ENCODE measurements at places on chromosomes 13 and 19.
A peak's percentile ranks its signal among the peaks of the same experiment; 100 is the strongest.

GRCh38 chr13:46698014-46698413, 98.9 kb downstream of the ESD start:
- DNase-seq = no peak

GRCh38 chr19:49347835-49348234, 12.6 kb downstream of the CD37 start:
- DNase-seq = no peak

GRCh38 chr19:8340341-8341096, 2.5 kb downstream of the KANK3 start:
- no peak for DNase-seq

- no peak for DNase-seq
Measured at GRCh38 chr13:107534548-107534947, 680.8 kb downstream of the LIG4 start.

DNA sequence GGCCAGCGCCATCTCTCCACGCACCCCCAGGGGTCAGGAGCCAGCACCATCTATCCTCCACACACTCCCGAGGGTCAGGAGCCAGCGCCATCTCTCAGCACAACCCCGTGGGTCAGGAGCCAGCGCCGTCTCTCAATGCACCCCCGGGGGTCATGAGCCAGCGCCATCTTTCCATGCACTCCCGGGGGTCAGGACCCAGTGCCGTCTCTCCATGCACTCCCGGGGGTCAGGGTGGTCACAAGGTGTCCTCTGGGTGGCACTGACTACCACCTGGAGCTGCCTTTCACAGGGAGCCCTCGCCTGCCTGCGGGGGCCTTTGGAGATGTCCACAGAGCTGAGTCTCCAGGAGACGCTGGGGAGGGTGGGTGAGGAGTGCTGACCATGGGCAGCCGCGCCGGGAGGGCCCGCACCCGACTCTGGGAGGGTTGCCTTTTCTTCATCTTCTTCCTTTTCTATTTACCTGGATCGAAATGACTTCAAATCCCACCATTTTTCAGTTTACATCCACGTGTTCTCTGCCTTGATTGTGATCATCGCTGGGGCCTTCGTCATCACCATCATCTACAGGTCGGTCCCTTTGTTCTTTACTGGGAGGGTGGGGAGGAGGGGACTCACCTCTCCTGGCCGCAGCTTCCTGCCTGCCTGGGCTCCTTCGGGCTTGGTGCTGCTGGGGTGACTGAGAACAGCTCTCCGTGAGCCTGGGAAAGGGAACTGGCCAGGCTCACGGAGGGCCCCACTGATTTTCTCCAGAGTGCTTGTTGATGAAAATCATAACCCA, 19.1 kb downstream of the TEX29 start:
- no peak for DNase-seq

GRCh38 chr19:33678796-33679585, 57.2 kb downstream of the CHST8 start:
- DNase-seq = no peak

GRCh38 chr19:33395561-33396550, 22.3 kb downstream of the CEBPG start:
- DNase-seq = no peak

DNA sequence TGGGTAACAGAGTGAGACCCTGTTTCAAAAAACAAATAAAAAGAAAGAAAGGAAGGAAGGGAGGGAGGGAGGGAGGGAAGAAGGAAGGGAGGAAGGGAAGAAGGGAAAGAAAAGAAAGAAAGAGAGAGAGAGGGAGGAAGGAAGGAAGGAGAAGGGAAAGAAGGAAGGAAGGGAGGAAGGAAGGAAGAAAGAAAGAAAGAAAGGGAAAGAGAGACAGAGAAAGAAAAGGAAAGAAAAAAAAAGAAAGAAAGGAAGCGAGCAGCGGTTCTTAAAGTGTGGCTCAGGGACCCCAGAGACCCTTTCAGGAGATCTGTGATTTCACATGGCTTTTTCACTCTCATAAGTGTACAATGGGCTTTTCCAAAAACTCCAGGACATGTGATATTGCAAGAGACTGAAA, 9.9 kb upstream of the CADM4 start:
- no peak for DNase-seq

DNA sequence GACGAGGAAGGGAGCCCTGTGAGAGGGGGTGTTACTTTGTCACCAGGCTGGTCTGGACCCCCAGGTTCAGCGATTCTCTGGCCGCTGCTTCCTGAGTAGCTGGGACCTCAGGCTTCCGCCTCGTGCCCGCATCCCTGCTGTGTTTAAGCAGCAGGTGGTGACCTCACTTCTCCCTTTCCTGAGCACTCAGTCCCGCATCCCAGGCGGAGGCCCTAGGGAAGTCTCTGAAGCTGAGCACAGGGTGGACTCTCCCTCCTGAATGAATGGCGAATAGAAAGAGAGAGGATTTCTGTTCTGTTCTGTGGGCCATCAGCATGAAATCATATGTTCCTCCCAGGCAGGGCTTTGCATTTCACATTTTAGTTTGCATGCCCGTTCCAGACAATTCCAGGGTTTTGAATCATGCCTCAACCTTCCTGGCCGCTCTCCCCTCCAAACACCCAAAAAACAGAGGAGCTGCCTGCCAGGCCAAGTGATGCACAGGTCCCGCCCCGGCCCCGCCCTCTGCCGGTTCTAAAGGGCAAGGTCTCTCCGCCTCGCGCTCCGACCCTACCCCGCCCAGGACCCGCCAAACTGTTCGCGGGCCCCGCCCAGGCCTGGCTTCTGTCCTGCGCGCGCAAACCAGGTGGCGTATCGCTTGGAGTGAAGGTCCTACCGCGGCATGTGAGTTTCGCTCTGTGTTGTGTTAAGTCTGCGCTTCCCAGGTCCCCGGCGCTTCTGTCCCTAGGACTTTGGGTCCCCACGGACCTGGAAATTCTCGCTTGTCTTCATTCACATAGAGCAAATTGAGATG, 35.1 kb upstream of the ZNF808 start:
- peak; percentile 37 for DNase-seq

GRCh38 chr13:45341799-45342500, 967 bp upstream of the TPT1 start:
- peak; percentile 45 for DNase-seq

GRCh38 chr19:1902923-1903322, 2.3 kb upstream of the ADAT3 start:
- no peak for DNase-seq

GRCh38 chr13:50415428-50415827, 400.2 kb downstream of the KCNRG start:
- DNase-seq = no peak

DNA sequence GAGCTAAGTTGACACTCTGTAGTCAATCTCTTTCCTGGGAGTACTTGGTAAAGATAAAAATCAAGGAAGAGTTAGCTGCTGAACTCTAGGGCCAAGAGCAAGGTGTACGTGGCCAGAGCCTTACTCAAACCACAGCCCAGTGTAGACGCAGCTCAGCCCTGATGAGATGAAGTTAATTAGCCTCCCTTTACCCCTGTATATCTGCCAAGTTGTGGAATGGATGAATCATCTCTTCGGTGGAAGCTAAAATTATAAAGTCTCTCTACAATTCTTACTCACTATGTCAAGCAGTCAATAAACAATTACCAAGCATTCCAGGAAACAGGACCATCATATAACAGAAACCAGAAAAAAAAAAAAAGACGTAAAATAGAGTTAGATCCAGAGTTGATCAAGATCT, 146.9 kb upstream of the UFM1 start:
- DNase-seq = no peak

DNA sequence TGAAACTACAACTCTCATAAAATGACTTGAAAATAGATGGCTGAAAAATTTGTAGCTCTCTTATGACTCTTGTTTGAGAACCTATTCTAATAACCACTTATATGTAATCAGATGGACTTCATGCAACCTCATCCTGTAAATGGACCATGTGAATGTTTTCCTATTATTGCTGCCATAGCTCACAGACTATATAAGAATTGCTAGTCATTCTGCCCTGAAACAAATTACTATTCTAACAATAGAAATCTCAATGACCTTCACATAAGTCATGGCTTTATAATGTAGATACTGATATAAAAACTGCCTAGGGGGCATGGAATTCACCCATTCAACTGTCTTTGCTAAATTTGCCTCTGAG, 1111.0 kb upstream of the ATXN8OS start:
- DNase-seq = no peak

DNA sequence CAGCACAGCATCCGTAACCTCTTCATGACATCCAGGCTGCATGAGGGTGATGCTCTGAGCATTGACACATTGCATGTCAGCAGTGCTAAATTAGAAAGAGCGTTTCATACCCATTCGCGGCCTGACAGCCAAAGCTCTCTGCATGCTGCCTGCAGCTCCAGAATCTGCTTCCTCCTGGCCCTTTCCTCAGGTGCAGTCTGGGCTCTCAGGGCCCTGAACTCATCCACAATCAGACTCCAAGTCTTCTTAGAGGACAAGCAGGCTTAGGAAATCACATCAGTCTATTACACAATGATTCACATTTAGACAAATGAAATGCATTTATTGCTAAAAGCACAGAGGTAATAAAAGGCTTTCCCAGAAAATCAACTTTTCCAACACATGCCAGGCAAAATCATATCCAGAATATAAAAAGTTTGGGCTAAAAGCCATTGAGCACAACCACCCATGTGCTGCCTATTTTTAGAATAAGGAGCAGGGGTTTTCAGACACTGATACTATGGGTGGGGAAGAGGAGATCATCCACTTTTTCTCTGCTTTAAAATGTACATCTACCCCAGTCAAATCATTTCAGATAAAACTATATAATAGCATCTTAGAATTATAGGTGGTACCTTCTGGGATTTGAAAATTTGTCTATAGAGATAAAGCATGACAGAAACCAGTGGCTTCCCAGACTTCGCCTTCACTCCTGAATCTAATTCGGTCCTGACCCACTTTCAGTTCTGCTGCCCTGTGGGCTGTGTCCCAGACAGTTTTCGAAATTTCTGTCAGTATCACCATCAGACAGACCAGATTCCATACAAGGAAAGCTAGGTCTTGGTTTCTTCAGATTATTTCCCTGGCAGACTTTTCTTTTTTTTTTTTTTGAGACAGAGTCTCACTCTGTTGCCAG, 109.3 kb downstream of the COL4A2 start:
- no peak for DNase-seq

DNA sequence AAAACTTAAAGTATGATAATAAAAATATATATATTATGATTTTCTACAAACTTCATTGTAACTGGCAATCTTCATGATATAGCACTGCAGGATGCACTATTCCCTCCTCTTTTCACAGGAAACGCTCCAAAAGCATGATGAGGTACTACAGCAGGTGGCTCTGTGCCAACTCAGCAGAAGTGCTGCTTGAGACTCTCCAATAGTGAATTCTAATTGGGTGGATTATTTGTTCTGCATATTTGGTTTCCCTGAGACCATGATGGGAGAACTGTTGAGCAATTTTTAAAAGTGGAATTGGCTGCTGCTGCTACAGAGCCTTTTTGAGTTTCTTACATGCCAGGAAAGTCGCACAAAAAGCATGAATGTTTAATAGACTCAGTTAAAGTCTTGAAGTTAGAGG, 1782.4 kb upstream of the PCDH20 start:
- no peak for DNase-seq

- DNase-seq = no peak
Measured at GRCh38 chr13:39311619-39312018, 273.4 kb downstream of the NHLRC3 start.

DNA sequence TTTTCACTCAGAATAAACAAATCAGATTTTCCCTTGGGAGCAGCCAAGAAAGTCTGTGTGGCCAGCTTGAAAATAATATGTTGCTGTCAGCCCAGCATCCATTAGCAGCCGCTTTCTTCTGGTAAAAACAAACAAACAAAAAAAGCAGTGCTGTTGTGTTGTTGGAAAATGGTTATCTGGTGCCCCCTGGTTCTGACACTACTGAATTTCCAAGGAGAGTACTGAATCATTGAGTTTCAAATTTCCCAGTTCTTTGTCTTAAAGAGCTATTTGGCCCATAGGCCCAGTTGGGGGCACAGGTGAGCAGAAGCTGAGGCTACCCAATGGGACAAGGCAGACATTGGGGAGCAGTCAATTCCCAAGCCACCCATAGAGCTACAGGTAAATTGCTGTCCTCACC, 995.9 kb downstream of the UQCRFS1 start:
- no peak for DNase-seq

- no peak for DNase-seq
Measured at GRCh38 chr19:46351241-46352041, 4.6 kb downstream of the PPP5C start.

GRCh38 chr19:5078666-5079065, 109.8 kb downstream of the KDM4B start:
- no peak for DNase-seq

DNA sequence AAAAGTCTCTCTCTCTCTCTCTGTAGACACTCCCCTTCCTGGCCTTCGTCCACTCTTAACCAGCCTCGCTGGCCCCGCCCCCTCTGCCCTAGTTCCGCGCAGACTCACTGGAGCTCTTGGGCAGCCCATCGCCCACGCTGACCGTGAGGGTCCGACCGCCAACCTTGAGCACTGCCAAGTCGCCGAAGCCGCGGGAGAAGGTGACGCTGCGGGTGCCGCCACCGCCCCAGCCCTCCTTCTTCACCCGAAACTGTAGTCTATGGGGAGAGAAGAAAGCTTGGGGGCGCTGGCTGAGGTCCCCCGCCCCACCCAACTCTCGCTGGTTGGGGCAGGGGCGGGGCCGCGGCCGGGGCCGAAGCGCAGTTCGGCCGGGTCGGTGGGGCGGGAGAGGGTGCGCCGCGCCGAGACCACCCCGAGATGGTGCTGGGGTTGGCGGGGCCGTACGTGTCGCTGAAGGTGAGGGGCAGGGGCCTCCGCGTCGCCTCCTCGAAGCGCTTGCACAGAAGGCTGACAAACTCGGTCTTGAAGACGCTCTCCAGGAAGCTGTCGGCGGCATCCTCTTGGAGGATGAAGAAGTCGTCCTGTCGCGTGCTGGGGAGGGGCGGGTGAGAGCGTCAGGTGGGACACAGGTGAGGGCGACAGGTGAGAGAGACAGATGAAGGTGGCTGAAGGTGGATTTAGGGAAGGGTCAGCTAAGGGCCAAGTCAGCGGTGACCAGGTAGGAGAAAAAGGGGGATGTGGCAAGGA, 12.6 kb upstream of the ZNF414 start:
- peak; percentile 86 for DNase-seq

DNA sequence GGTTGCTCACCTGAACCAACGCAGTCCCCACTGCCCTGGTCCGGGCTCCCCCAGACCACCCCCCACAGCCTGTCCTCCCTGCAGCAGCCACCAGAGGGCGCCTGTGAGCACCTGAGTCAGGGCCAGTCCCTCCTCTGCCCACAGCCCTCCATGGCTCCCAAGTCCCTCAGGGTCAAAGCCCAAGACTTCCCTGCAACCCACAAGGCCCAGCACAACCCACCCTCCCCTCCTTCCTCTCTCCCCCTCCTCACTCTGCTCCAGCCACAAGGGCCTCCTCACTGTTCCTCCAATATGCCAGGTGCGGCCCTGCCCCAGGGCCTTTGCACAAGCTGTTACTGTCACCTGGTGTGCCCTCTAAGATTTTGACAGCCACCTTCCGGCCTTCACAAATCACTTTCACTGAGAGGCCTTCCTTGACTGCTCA, 10.9 kb downstream of the GNA15 start:
- DNase-seq = no peak

GRCh38 chr19:46134527-46134926, 10.0 kb upstream of the IGFL3 start:
- no peak for DNase-seq
